ENCODE measurements at places on chromosomes 16 and 17.

GRCh38 chr17:9261081-9262012 lies 240.0 kb downstream of the NTN1 start:
- DNase-seq = no peak

GRCh38 chr16:11668623-11669379 lies 546 bp downstream of the SNN start:
- DNase-seq = no peak

DNA sequence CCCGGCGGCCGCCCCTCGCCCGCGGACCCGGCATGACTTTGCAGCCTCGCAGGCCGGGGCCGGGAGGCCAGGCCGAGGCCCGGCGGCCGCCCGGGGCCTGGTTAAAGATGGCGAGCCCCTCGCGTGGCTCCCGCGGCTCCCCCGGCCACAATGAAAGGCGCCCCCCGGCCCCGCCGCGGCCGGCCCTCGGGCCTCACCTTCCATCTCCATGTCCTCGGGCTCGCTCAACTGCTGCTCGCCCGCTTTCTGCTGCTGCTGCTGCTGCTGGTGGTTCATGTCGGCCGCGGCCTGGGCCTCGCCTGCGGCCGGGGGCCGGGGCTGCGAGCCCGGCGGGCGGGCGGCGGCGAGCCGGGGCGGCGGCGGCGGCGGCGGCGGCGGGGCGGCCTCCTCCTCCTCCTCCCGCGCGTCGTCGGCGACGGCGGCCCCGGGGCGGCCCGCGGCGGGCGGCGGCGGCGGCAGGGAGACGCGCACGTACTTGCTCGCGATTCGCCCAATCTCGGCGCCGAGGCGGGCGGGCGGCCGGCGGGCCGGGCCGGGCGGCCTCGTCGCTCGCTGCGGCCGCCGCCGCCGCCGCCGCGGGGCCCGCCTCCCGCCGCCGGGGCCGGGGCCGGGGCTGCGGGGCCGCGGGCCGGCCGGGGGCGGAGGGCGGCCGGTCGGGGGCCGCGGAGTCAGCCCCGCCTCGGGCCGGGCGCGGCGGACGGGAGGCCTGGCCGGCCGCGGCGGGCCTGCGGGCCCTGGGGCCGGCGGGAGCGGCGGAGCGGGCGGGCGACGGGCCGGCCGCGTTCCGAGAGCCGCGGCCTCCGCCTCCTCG lies 491 bp downstream of the USP7 start:
- no peak for DNase-seq

DNA sequence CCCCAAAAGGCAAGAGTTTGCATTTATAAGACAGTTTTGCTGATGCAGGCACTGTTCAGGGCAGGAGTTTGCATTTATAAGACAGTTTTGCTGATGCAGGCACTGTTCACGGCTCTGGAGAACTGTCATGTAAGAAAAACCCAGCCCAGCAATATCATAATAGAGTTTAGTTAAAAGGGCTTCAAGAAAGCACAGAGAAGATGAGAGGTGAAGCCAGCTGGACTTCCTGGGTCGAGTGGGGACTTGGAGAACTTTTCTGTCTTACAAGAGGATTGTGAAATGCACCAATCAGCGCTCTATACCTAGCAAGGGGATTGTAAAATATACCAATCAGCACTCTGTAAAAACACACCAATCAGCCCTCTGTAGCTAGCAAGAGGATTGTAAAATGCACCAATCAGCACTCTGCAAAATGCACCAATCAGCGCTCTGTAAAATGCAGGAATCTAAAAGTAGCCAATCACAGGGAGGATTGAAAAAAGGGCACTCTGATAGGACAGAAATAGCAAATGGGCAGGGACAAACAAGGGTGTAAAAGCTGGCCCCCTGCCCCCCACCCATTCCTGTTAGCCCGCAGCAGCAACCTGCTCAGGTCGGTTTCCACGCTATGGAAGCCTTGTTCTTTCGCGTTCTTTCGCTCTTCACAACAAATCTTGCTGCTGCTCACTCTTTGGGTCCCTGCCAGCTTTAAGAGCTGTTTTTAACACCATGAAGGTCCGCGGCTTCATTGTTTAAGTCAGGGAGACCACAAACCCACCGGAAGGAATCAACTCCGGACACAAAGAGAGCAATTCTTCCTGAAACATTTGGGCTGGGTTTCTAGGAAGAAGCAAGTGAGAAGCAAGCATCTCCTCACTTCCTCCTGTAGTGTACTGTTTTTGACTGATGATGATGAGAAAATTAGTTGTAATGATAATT lies 1.8 kb upstream of the CBX1 start:
- DNase-seq = no peak

- DNase-seq = no peak
Observed at GRCh38 chr16:12881182-12881581, 20.2 kb upstream of the SHISA9 start.

DNA sequence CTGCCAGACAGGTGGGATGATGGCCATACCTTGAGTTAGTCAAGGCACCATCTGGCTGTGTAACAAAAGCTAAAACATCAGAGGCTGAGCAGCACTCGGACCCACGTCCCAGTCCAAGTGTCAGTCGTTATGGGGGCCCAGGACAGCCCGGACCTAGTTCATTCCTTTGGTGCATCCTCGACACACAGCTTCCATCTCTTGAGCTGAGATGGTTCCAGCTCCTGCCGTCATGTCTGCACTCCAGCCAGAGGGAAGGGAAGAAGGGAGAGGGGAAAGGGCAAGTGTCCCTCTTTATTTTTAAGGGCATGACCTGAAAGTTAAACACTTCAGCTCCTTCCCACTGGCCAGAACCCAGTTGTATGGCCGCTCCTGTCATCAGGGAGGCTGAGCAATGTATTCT lies 218.0 kb downstream of the SEC14L1 start:
- DNase-seq = no peak

GRCh38 chr16:71426069-71426879 lies 15.6 kb downstream of the TLE7 start:
- DNase-seq = no peak
